ENCODE measurements at places on chromosomes 11 and 22.
A peak's percentile ranks its signal among the peaks of the same experiment; 100 is the strongest.

- no peak for DNase-seq
Measured at GRCh38 chr11:11397036-11397415, 44.0 kb upstream of the CSNK2A3 start.

- no peak for DNase-seq
Measured at GRCh38 chr11:130510407-130511006, 62.1 kb downstream of the ADAMTS15 start.

DNA sequence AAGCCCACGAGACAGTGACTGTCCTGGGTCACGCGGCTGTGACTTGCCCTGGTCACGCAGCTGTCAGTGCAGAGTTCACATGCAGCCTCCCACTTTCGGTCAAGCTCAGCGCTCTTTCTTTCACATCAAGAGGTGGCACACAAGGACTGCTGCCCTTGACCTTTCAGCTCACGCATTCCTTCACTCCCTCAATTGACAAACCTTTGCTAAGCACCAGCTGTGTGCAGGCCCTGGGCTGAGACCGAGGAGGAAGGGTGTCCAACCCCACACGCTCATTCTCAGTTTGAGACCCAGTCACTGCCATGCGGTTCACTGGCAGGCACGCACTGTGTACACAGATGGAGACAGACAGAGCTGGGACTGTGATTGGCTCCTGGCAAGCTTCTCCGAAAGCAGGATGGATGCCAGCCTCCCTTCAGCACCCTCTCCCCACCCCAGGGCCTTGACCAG, 70.3 kb downstream of the SCUBE1 start:
- DNase-seq = no peak

DNA sequence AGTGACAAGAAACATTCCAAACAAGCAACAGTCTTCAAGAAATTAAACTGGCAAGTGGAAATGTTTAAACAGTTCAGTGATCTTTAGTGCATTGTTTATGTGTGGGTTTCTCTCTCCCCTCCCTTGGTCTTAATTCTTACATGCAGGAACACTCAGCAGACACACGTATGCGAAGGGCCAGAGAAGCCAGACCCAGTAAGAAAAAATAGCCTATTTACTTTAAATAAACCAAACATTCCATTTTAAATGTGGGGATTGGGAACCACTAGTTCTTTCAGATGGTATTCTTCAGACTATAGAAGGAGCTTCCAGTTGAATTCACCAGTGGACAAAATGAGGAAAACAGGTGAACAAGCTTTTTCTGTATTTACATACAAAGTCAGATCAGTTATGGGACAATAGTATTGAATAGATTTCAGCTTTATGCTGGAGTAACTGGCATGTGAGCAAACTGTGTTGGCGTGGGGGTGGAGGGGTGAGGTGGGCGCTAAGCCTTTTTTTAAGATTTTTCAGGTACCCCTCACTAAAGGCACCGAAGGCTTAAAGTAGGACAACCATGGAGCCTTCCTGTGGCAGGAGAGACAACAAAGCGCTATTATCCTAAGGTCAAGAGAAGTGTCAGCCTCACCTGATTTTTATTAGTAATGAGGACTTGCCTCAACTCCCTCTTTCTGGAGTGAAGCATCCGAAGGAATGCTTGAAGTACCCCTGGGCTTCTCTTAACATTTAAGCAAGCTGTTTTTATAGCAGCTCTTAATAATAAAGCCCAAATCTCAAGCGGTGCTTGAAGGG, 6.0 kb downstream of the MALAT1 start:
- DNase-seq = peak; percentile 39

- no peak for DNase-seq
Measured at GRCh38 chr22:48953103-48953720, 874.5 kb downstream of the BRD1 start.

GRCh38 chr11:120563703-120564572, 52.4 kb downstream of the GRIK4 start:
- DNase-seq = no peak

- DNase-seq = no peak
Measured at GRCh38 chr11:119380827-119381180, 686 bp downstream of the USP2 start.

- DNase-seq = no peak
Measured at GRCh38 chr11:48161951-48162884, 54.4 kb upstream of the OR4B1 start.

DNA sequence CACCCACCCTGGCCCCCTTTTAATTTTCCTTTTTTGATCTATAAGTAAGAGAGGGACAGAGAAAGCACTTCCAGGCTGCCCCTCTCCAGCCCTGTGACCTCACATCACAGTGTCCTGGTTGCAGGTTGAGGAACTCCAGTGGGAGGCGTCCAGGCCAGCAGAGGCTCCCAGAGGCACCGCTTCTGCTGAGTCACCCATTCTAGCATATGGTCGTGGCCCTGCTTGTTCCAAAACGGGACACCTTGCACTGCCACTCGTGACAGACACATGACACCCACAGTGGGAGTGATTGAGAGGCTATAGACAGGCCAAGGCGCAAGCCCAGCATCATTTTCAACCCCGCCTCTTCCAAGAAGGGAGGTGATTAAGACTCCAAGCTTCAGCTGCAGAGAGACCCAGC, 16.0 kb upstream of the TMPRSS4 start:
- no peak for DNase-seq

GRCh38 chr11:61713906-61714305, 33.7 kb downstream of the DAGLA start:
- DNase-seq = no peak

- peak; percentile 40 for DNase-seq
Measured at GRCh38 chr11:33690290-33691065, 10.1 kb downstream of the C11orf91 start.

GRCh38 chr11:59265735-59266134, 53.0 kb upstream of the MPEG1 start:
- no peak for DNase-seq

DNA sequence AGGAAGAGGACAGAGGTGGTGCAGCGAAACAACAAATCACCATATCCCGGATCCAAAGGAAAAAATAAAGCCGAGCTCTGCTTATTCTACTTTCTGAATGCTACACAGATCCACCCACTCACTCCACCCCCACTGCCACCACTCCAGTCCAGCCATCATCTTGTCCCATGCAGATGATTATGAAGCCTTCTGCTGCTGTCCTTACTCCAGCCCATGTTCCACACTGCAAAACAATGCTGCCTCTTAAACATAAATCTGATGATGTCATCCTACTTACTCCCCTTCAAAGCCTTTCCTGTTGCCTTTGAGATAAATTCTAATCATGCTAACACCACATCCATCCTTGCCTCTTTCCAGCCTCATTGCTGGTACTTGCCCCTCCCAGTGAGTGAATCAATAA, 6.5 kb upstream of the DRD2 start:
- DNase-seq = peak; percentile 17

- DNase-seq = no peak
Measured at GRCh38 chr11:134380229-134380628, 31.8 kb downstream of the B3GAT1 start.

- peak; percentile 44 for DNase-seq
Measured at GRCh38 chr22:46846150-46846831, 83.8 kb downstream of the TBC1D22A start.

DNA sequence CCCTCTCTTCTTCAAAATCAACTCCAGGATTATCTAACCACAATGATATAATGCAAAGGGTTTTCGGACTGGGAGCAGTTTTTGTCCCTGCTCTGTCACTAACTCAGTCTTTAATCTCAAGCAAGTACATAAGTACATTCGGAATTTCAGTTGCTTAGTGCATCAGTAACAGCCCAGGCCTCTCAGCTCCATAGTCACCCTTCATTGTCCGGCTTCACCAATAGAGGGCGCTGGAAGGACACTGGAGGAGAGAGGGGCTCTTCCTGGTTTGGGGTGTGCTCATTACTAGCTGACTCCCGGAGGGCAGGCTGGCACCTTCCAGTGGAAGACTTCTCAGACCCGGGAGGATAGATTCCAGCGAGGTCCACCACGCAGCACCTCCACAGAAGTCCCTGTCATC, 90.4 kb upstream of the PDGFD start:
- peak; percentile 17 for DNase-seq

- DNase-seq = no peak
Measured at GRCh38 chr22:47690586-47690985, 928.1 kb downstream of the TBC1D22A start.

GRCh38 chr11:94332814-94333213, 28.4 kb downstream of the IZUMO1R start:
- DNase-seq = no peak

DNA sequence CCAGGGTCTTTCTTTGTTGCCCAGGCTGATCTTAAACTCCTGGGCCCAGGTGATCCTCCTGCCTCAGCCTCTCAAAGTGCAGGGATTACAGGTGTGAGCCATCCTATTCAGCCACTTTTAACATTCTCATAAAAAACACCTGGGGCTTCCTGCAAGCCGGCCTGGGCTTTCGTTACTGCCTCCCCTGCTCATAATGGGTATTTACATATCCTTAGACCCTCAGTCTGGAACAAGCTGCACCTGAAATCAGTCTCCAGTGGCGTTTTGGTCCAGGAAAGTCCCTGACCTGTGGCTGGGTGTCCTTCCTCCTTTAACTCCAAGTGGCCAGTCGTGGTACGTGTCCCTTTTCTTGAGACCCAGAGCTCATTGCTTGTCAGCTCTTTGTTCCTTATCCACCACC, 320.7 kb downstream of the TMEM135 start:
- DNase-seq = no peak

DNA sequence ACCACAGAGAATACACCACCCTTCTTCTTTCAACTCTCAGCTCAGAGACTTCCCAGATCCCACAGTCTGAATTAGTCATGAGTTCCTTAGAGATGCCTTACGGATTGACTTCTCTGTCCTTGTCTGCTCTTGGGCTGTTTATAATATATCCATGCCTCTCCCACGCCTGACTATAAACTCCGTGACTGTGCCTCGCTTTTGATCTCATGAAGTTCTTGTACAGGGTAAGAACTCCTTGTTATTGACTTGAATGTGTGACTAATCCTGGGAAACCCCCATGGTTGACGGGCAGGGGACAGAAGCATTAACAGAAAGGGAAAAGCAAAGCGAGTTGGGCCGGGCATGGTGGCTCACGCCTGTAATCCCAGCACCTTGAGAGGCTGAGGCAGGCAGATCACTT, 62.4 kb upstream of the POU2AF1 start:
- peak; percentile 20 for DNase-seq

DNA sequence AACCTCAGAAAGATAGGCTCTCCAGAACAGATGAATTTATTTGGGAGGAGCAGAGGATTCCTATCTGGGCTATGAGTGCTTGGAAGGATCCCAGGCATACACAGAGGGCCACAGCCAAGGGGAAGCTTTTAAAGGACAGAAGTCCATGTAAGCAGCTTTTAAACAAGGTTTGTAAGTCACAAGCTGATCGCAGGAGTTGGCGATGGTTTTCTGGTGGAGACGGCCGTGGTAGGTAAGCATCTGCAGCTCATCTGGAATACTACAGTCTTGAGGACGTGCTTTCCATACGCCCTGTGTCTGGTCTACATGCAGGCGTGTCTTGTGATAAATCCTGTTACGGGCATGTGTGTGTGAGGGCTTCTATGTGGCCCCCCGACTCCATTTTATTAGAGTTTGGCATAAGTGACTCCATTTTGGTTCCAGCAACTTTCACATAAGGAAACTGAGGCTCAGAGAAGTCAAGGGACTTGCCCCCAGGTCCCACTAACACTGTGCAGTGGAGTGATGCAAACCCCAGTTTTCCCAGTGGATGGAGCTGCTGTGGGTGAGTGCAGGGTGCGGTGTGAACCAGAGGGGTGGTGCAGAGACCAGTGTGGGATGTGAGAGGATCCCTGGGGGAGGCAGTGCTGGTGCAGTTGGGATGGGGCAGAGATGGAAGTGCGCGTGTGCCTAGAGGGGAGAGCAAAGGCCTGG, 11.8 kb upstream of the ACY3 start:
- no peak for DNase-seq

DNA sequence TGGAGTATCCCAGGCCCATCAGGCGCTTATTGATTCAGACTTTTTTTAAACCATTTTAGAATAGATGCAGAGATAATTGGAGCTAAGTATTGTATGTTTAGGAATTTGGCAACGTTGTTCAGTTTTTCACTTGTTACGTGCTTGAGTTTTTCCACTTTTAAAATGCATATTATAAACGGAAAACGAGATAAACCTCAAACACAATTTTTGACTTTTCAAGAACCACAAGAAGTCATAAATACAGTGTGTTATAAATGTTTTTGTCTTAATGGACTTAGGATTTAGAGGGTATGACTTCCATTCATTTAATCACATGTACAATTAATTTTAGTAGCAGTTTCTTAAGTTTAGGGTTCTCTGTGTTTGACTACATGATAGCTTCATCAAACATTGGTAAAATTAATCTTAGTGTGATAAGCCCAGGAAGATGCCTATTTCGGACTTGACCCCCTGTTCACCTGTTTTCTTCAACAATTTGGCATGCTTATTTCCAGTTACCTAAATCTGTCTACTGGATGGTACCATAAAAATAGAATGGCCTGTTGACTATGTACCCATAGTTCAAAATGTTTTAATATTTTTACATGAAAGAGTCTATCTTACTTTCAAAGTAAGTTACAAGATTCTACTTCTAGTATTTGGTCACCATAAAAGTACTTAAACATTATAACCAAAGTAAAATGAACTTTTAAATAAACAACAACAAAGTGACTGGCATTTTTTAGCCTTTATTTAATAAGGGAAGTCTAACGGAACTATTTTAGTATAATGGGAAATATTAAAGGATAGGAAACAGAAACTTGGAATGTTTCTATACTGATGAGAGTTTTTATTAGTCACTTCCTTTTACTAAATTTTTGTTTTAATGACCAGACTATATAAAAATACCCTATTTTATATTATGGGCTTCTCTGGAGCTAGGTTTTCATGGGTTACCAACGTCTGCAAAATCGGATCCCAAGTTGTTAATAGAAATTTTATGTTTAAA, 1.4 kb downstream of the ZC3H12C start:
- no peak for DNase-seq

GRCh38 chr11:6799402-6799801, at the start of gene OR6A2:
OR6A2 (minus strand) TSS chr11:6799689; CDS start chr11:6795708, 3,981 bp downstream.
- DNase-seq = no peak

- no peak for DNase-seq
Measured at GRCh38 chr22:30697975-30698374, 3.3 kb downstream of the OSBP2 start.

DNA sequence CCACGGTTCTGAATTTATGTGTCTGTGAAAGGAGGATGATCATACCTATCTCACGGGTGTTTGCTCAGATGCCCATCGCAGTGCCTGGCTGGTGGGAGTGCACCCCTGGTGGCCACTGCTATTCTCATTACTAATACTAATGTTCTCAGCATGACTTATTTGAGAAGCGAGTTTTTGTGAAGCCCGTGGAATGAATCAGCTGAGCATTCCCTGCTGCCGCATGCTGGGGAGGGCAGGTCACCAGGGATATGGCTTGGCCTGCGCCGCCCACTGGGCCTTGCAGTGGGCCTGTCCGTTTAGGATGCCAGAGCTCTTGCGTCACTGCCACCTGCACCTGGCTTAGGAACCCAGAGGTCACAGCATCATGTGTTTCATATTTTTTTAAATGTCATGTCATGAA, 16.9 kb downstream of the CTTN start:
- no peak for DNase-seq

- no peak for DNase-seq
Measured at GRCh38 chr11:114813189-114813718, 134.9 kb downstream of the NXPE2 start.

Measured in SW480 (cell line).